ENCODE measurements at places on chromosomes 2 and 18.

DNA sequence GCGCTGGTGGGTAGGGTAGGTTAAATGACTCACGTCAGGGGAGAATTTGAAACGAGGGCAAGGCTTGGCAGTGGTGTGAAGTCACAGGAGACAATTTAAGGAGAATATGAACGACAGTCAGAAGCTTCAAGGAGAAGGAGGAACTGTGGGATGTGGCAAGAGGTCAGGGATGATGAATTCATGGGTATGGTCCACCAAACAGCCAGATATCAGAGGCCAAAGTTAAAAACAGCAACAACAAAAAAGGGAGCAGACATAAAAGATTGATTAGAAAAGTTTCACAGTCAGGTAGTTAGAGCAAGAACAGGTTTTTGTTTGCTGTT is 1.4 kb upstream of the ZNF396 start:
- DNase-seq = no peak

GRCh38 chr2:26346454-26347053 is at the start of gene ADGRF3:
ADGRF3 (minus strand) TSS chr2:26346789; CDS start chr2:26346234, 555 bp downstream.
- peak; percentile 75 for DNase-seq

DNA sequence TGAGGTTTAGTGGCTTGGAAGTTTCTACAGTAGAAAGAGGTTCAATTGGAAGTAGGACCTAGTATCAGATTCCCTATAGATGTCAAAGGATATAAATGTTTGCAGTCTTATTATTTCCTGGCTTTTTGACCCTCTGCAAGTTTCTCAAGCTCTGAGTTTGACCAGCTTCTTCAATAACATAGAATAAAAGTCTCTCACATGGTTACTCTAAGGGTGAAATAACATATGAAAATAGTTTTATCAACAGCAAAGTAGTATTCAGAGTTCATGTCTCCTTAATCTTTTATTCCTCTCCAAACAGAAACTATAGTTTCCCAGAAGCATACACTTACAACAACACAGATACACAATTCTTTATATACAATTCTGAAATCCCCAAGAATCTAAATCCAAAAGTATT is 132.9 kb upstream of the RND3 start:
- DNase-seq = no peak

DNA sequence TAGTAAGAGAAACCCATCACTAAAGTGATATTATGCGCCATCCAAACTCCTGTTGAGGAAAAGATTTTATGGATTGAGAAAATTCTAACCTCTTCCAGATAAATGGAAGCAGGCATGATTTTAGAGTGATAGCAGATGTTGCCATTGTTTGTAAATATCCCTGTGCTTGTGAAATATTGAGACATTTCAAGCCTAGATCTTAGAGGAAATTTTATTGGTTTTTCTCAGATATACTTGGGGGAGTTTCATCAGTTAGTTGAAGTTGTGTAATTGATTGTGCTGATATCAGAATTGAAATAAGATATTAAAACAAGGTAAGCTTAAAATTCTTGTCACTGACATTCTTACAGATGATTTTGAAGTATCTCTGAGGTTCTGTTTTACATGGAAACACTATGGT is 390.9 kb upstream of the FANCL start:
- no peak for DNase-seq

GRCh38 chr2:232300894-232301387 is 77.6 kb upstream of the ALPP start:
- DNase-seq = no peak
